ENCODE measurements at places on chromosomes 16 and 17.

- DNase-seq: no peak
Measured at GRCh38 chr17:35773679-35774425, 13.2 kb downstream of the C17orf50 start.

DNA sequence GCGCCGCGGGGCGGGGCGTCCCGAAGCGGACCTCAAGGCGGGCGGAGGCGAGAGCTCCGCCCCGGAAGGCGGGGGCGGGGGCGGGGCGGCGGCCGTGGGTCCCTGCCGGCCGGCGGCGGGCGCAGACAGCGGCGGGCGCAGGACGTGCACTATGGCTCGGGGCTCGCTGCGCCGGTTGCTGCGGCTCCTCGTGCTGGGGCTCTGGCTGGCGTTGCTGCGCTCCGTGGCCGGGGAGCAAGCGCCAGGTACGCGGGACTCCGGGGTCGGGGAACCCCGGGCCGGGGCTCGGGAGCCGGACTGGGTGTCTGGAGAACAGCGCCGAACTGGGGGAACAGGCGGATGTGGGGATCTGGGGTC is at the start of gene TNFRSF12A:
TNFRSF12A (plus strand) TSS at position 122 of the 357 bp plus-strand sequence; CDS start at position 152, 30 bp downstream.
- DNase-seq: peak; percentile 72

GRCh38 chr17:30217746-30218245 is 17.7 kb downstream of the SLC6A4 start:
- DNase-seq: no peak

GRCh38 chr16:55622930-55623561 is 32.7 kb upstream of the SLC6A2 start:
- no peak for DNase-seq

DNA sequence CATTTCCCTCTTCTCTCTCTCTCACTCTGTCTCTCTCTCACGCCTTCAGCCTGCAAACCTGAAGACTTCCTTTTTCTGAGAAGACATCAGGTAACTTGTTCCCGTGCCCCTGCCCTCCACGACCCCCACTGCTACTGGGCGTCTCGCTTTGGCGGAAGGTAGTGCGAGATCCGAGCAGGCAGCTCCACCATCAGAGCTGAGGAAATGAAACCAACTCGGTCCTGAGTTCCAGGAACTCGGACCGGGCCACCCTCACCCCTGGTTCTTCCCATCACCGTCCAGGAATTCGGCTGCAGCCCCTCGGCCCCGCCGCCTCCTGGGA is 585 bp downstream of the MLKL start:
- DNase-seq: peak; percentile 41

DNA sequence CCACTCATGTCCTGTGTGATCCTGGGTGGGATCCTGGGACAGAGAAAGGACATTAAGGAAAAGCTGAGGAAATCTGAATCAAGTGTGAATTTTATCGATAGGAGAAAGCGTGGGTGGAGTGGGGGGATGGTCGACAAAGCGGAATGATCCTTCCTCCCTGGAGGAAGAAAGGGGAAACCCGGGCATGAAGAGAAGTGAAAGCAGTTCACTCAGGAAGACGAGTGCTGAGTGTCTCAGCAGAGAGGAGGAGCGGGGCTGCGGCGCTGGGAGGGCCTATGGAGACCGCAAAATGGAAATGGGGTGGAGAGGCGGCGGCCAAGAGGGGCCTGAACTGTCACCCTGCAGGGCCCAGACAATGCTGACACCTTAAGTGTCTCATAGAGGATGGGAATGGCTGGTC is 8.7 kb downstream of the ZDHHC7 start:
- DNase-seq: no peak

Data from naive thymus-derived CD8-positive, alpha-beta T cell (primary cell).